A549 treated with AZD2906 at 1 μM for 4 hours (cell line): ENCODE measurements at places on chromosomes 1 and 21. TPM values are rescaled to one million over a fixed set of nuclear protein-coding genes. Genes with fewer than 3 reads are reported as not detected.

The CSMD2 gene
- 0.02 TPM in 2 of 5 replicates, not detected in the others for total RNA-seq

The CHI3L2 gene
- total RNA-seq, result 0.13 to 0.53 TPM (median 0.39 TPM) in 5 replicates

The BRINP3 gene
- not detected in 5 replicates for total RNA-seq

The GPR61 gene
- 0.06 TPM in 1 of 5 replicates, not detected in the others for total RNA-seq

The LRRN2 gene
- total RNA-seq, result 11.3 to 13.5 TPM (median 11.7 TPM) in 5 replicates

The CXADR gene
- total RNA-seq, result 9.6 to 16.1 TPM (median 12.1 TPM) in 5 replicates

The CLCN6 gene
- total RNA-seq, result 5.3 to 5.7 TPM (median 5.5 TPM) in 5 replicates

The TRIM46 gene
- 2.0 to 3.1 TPM (median 2.9 TPM) in 5 replicates for total RNA-seq

The TNFRSF9 gene
- 1.8 to 3.2 TPM (median 2.3 TPM) in 5 replicates for total RNA-seq

The OLFML3 gene
- total RNA-seq, result 3.7 to 4.7 TPM (median 3.9 TPM) in 5 replicates

The BSND gene
- total RNA-seq, result not detected in 5 replicates

The FDPS gene
- total RNA-seq, result 159 to 178 TPM (median 164 TPM) in 5 replicates

The FNDC5 gene
- total RNA-seq, result 0.18 to 0.64 TPM (median 0.32 TPM) in 5 replicates

The SPATA1 gene
- total RNA-seq, result 0.66 to 1.1 TPM (median 0.80 TPM) in 4 of 5 replicates, not detected in the other

The OR2T11 gene
- total RNA-seq, result not detected in 5 replicates

The GOLT1A gene
- 3.3 to 7.0 TPM (median 5.1 TPM) in 5 replicates for total RNA-seq

The RHD gene
- total RNA-seq, result not detected in 5 replicates
